ENCODE measurements at places on chromosomes 1 and 21.
A peak's percentile ranks its signal among the peaks of the same experiment; 100 is the strongest.

DNA sequence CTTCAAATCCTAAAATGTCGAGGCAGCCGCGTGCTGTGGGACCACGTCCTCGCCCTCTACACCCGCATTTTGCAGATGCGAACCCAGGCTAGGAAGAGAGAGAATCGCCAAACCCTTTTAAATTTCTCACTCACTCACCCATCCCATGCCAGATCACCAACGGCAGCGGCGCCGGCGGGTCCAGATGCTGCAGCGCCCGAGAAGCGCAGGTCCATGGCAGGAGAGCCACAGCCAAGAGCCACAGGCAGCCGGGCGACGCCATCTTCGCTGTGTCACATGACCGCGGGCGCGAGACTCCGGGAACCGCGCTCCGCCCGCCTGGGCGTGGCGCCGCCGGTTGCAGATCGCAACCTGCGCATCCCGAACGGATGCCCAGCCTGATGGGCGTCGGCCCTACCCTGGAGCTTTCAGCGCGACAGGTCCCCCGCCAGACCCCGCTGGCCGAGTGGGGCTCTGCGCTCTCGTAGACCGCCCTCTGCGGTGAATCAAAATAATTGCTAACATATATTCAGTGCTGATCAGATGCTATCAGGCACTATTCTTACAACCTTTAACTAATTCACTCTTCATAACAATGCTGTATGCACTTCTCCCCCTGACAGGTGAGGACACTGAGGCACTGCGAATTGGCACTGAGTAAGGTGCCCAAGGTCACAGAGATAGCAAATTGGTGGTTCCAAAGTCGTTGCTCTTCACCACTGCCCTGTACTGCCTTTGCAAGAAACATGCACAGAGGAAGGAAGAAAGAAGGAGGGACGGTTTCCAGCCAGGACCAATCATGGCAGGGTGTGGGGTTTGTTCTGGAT is at the start of gene PPT1:
TSS of gene PPT1 (minus strand) at position 276 of the 806 bp plus-strand sequence. CDS start at position 262, 14 bp downstream.
- peak; percentile 87 for DNase-seq

DNA sequence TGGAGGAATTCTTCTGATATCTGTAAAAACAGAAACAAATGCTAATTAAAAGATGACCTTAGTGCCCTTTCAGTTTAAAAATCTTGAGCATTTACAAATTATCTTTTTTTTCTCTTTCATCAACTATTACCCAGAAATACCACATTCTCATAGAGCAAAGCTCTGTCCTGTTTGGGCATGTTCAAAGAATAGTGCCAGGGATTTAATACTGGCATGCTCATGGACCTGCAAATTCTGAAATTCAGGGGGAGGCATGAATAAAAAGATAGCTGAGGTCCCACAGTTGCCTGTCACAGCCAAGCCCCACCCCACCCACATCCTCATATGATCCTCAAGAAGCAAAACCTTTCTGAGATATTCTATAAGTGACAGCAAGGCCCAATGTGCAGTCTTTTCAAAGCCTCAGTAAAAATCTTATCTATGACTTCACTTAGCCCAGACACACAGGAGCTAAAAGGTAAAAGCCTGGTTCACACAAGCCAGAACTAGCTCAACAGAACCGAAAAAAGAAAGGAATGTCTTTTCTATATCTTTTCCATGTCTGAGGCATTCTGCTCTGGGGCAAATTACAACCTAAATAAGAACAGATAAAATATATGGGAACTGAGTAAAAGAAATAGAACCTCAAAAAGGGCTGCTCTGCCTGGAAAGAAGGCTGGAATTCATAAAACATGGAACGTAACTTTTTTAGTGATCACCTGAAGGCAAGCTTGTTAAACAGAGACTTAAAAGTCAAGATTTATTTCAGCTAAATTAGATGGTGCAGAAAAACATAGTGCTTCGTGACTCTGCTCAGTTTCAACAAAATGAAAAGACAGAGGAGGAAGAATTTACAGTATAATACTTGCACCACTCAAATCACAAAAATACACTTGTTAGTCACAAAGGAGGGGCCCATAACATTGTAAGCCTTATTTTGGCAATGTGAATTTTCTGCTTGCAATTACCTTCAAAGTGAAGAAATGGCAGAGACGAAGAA is 11.0 kb downstream of the WLS start:
- no peak for DNase-seq

DNA sequence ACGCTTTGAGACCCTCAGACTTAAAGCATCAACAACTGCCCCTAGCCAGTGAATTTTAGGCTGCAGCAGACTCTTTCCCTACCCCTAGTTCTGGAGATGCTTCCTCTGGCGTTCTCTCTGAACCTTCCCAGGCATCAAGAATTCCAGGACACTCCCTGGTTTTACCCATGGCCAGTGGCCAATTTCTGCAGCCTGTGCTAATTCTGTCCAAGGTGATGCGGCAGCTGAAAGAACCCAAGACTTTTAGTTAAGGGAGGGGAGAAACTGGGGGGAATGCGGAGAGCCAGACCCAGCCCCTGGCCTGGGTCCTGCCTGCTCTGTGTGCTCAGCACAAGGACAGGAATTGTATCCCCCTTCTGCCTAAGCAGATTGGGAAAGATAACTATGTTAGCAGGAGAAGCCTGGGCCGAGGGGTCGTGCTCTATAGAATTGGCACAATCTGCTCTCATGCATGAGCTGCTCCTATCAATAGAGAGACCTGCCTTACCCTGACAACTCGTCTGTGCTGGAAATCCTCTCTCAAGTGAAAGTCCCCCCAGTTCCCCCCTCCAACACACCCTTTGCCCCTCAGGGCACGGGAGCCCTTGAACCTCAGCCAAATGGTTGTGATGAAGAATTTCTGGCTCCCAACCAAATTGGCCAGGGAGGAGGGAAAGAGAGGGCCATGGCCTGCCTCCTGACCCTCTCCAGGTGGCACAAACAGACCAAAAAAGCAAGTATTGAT is 5.4 kb upstream of the GJA8 start:
- DNase-seq: no peak

GRCh38 chr1:28971980-28972771 is 57.8 kb downstream of the EPB41 start:
- no peak for DNase-seq

- peak; percentile 90 for DNase-seq
Measured at GRCh38 chr1:203038891-203039608, 12.8 kb downstream of the PPFIA4 start.

DNA sequence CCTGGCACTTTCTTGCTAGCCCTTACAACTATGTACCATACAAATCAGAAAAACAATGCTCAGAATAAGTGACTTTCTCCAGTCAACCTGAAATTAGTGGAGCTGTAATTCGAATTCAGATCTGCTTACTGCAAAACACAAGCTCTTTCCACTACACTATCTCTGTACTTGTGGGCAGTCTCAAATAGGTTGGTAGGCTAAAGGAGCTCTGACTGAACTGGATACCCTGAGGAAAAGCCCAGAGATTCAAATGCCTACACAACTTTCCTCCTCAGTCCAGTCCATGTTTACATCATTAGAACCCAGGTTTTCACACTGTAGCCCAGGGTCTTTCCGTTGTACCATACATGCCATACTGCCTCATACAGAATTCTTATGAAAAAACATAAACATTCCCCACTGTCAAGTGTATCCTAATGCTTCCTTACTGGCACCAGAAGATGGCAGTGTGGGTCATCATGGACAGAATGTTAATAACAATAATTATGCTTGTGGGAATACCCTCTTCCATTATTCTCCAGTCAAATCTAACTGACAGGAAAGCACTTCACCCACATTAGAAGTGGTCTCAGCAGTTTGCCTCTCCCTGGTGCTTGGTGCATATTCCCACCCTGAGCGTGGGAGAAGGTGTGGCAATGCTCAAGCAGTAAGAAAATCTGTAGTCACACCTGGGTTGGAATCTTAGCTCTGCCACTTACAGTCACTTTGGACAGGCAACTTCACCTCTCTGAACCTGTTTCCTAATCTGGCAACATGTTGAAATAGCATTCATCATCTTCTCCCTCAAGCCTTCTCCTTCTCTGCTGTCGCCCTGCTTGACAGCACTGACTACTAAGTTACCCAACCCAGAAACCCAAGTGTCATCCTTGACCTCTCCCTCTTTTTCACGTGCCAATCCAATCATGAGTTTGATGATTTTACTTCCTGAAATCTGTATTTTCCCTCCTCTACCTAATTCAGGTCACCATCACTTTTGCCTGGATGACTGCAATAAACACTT is 14.4 kb upstream of the ZFYVE9 start:
- DNase-seq: peak; percentile 76

DNA sequence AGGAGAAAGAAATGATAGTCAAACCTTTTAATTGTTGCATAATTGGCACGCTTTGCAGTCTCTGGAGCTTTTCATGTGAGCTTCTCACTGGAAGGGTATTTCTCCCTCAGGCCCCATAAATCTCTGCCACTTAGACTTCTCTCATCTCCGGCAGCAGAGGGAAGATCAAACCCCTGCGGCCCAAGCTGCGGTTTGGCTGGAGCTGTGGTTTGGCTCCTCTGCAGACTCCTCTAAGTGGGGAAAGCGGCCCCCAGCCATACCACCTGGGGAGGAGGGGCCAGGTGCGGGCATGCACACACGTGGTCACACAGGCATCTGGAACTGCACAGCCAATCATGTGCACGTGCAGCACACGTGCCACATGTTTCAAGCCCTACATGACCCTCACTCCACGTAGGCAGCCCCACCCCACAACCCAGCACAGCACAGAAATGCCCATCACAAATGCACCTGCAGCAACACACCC is 58.3 kb downstream of the UBE2T start:
- DNase-seq: no peak
